ENCODE measurements at places on chromosomes 5 and 9.

- no peak for DNase-seq
These were observed 492.7 kb downstream of the RASEF start for GRCh38 chr9:82570226-82570625.

DNA sequence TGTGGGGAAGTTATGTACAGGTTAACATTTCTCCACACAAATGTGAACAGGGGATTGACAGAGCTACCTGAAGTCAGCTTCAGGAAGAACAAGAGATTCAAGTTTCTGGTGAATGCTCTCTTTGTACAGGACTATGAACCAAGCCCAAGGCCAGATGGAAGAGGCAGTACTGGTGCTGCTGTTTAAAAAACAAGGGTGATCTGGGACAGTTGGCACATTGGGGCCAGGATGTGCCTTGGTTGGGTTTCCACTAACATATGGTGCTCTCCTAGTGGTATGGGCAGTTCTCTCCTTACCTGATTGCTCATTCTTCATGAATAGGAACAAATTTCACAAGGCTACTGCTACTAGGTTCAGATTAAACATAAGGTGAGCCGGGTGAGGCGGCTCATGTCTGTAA is 40.0 kb downstream of the MTMR12 start:
- no peak for DNase-seq

GRCh38 chr9:106218427-106218826 is 524.1 kb downstream of the TMEM38B start:
- no peak for DNase-seq

DNA sequence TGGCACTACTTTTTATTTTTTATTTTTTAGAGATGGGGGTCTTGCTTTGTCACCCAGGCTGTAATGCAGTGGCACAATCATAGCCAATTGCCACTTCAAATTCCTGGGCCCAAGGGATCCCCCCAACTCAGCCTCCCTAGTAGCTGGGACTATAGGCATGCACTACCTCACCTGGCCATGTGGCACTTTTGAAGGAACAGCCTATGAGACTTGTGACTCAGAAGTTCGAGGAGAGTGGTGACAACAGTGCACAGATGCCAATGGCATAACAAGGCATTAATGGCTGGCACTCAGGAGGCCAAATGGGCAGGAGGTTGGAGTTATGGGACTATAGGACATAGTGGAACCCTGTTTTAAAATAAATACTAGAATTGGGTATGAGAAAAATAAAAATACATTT is 33.7 kb downstream of the ANKRD31 start:
- DNase-seq, result no peak

DNA sequence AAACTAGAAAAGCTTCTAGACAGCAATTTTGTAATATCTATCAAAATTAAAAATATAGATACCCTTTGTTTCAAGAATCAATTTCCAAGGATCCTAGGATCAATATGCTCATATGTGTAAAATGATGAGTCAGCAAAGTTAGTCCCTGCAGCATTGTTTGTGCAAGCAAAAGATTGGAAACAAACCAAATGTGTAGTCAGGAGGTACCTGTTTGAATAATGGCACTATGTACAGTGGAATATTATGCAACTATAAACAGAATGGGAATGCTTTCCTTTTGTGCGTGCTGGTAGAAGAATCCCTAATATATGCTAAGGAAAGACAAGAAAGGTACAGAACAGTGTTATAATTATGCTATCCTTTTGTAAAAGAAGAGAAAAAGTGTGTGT is 58.5 kb upstream of the PJA2 start:
- no peak for DNase-seq

Data from Peyer's patch (tissue), 4 donors.